ENCODE measurements at places on chromosomes 3 and 15.

DNA sequence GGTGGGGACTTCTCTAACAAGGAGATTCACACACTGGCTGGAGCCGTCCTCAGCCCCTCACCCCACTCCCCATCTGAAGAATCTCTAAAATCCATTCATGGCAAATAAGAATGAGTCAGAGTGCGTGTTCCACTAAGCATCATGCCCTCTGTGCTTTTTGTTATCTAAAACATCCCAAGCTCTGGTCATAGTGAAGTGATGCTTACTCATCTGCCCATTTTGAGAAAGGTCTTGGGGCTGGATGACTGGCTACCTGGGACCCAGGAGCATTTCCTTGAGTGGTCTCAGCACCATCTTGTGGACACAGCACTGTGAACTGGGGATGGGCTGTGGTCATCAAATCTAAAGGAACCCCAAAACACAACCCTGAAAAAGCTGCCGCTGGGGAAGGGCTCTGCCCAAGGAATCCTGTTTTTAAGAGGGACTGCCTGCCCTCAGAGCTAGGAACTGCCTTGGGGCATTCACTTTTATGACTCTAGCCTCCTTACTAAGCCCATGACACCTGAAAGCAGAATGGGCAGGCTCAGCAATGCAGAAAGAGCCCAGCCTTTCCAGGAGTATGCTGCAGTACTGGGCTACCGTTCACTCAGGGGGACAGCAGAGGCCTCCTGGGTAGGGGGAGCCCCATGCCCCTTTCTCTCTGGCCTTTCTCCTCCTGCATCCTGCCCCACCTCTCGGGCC is 53.5 kb downstream of the ZBTB38 start:
- no peak for DNase-seq

- DNase-seq, result no peak
Measured at GRCh38 chr15:91553196-91553854, 300.2 kb upstream of the SLCO3A1 start.

DNA sequence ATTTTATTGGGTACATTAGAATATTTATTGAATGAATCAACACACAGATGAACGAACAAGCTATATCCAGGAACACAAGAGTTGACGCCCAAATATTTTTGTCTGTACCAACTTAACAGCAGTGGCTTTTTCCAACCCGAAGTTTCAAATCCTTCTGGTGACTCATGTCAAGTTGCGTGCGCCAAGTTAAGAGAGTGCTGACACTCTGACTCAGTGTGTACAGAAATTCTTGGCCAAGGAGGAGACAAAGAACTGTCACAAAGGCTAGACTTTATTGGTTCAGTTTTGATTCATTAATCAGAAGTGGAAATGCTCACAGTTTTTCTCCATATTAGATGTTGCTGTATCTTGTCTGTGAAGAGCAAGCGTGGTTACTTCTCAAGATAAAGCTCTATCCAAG is 59.6 kb upstream of the TSC22D2 start:
- no peak for DNase-seq

DNA sequence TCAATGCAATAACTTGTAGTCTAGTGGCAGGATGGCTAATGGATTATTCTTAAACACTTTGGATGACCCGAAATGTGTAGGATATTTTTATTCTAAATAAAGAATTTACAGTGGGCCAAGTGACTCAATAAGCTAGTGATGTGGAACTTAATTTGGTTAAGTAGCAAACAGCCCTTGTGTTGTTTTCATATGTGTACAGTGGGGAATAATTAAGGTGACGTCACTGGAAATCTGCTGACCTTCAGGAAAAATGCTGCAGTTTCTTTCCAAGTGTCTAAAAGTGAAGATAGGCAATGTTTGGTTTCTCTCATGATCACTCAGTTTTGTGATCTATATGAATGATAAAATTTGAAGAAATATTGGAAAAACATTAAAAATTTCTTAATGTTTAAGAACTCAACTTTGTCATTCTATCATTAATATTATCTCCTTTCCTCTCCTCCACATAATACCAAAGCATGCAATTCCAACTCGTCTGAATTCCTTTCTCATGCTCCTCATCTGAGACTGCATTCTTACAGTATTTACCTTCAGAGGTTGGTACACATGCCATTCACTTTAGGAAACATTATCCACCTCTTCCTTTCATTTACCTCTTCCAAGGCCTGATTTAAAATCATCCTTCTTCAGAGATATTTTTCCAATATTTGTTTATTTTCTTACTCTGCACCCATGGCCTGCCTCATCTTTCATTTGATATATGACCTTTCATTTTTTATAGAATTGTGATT is 414.6 kb upstream of the ARPP21 start:
- DNase-seq, result no peak

GRCh38 chr3:190534386-190534785 is 20.5 kb downstream of the IL1RAP start:
- DNase-seq, result no peak

GRCh38 chr3:55166576-55167555 is 239.0 kb upstream of the LRTM1 start:
- no peak for DNase-seq

DNA sequence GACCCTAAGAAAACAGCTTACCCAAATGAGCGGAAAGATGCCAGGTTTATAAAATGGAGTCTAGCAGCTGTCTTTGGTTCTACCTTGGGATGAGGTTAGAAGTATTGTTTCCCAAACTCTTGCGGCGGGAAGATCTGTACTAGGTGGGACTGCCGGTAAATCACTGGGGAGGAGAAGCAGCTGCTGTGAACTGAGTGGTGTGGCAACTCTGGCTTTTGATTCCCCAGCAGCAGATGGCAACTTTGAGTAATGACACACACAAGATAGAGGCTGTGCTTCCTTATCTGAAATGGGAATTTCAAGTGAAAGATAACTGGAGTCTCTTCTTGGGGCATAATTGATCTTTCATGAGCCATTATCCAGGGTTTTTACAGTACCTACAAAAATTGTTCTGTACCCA is 184.9 kb downstream of the ATG7 start:
- no peak for DNase-seq

DNA sequence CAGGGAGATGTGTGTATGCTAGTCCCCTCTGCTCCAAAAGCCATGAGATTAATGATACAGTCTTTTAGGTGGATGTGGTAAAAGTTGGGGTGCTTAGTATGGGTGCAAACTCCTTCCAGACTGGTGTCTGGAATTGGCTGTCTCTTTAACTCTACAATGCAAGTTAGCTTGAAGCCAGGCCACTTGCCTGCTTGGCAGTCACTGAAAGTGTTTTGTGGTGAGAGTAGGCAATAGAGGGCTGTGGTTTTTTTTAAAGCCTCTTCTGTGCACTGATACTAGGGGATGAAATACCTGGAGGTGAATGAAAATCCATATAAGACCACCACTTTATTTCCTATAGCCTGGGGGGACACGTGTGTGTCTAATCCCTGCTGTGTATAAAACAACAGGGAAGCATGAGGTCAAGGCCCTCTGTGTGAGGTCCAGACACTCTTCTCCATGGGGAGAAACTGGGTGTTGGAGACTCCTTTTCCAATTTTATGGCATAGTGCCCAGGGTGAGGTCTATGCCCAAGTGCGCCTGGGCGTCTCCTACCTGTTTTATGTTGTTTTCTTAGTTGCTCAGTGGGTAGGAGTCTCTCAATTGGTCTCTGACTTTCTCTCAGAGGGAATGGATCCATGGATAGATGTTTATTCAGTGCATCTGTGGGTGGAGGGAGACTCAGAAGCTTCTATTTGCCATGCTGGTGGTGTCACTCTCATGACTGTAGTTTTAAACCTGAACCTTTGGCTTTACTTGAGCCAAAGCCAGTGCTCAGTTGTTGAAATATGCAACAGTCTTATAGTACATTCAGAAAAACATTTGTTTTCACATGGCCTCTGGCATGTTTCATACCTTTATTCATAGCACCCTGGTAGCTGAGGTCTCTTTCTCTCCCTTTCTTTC is 327.8 kb upstream of the ATP11B start:
- no peak for DNase-seq

DNA sequence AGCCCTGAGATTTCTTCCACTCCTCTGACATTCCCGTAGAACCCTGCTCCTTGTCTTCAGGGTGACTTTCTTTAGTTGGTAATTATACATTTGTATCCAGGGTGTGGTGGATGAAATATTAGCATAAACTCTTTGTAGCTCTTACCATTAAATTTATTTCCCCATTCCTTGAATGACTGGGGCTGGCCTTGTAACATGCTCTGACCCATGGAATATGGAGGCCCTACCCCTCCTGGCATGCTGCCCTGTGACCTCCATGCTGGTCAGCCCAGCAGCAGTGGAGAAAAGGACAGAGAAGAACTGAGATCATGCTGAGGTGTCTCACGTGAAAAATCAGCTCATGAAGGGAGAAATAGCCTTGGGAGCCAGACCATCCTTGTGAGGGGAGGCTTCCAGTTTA is 96.1 kb upstream of the PROK2 start:
- no peak for DNase-seq

- DNase-seq, result no peak
Measured at GRCh38 chr3:24336101-24336500, 158.5 kb downstream of the THRB start.

DNA sequence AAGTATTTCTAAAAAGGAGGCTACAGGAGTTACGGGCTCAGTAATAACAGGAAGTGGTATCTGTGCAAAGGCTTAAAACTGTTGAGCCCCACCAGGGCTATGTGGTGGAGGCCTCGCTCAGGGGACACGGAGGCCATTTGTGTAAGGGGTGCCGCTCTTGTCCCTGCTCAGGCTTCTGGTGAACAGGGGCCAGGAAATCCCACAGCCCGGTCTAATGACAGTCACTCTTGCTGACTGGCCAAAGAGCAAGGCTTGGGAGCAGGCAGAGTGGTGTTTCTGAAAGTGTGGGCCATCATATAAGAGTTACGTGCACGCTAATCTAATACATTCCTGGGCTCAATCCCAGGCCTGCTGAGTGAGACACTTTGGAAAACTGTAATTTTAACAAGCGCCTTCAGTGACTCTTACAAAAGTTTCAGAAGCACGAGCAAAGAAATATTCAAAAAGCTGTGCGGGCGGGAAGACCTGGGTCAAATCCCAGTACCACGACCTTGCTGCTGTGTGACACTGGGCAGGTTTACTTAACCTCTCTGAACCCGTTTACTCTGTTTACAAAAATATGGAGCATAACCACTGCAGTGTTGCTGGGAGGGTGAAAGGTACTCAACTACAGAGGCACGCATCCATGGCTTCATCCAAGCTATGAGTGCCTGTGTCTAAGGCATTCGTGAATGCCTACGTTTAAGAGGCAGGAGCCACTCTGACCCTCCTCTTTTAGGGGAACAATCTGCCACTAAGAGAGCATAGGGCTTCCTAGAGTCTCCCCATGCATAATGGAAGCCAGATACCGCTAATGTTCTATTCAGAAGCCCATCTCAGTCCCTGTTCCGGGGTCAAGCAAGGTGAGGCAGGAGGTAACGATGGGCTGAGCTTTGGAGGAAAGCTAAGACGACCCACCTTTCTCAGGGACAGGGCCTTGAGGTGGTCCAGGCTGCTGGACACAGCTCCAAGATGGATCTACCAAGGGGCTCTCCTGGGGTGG is 2.0 kb downstream of the ATP10A start:
- DNase-seq, result peak; percentile 25

- DNase-seq, result no peak
Measured at GRCh38 chr15:98782801-98783200, 134.5 kb downstream of the IGF1R start.

- DNase-seq, result no peak
Measured at GRCh38 chr3:155605571-155605970, 139.3 kb downstream of the PLCH1 start.

GRCh38 chr15:55270291-55270690 is 19.3 kb downstream of the RAB27A start:
- DNase-seq, result no peak

DNA sequence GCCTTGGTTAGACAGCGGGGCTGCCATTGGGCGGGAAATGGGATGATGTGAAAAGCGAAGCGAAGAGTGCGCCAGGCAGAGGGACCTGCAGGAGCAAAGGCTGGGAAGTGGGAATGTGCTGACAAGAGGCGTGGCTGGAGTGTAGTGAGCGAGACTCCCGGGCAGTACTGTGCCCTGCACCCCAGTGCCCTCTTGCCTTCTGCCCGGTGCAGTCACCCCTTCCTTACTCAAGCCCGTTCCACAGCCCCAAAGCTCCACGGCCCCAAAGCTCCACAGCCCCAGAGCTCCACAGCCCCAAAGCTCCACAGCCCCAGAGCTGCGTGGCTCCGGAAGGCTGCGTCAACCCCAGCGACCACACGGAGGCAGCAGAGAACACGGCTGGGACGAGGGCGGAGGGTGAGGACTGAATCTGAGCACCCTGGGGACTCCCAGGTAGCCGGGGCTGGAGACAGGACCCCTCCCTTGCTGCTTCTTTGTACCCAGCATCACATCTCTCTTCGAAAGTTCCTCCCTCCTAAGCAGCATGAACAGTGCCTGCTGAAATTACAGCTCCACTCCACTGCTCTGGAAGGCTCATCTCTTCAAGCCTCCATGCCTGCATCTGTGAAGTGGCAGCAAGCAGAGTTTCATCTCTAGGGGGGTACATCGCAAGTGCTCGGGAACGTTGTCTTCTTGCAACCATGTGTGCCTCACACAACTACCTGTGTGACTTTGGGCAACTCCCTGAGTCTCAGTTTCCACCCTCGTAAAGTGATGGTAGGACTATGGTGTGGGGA is 108.9 kb downstream of the FBLN2 start:
- DNase-seq, result peak; percentile 16

- DNase-seq, result no peak
Measured at GRCh38 chr3:40097131-40098117, 212.1 kb upstream of the EIF1B start.

GRCh38 chr15:62624547-62625378 is 417.8 kb upstream of the TPM1 start:
- DNase-seq, result no peak

DNA sequence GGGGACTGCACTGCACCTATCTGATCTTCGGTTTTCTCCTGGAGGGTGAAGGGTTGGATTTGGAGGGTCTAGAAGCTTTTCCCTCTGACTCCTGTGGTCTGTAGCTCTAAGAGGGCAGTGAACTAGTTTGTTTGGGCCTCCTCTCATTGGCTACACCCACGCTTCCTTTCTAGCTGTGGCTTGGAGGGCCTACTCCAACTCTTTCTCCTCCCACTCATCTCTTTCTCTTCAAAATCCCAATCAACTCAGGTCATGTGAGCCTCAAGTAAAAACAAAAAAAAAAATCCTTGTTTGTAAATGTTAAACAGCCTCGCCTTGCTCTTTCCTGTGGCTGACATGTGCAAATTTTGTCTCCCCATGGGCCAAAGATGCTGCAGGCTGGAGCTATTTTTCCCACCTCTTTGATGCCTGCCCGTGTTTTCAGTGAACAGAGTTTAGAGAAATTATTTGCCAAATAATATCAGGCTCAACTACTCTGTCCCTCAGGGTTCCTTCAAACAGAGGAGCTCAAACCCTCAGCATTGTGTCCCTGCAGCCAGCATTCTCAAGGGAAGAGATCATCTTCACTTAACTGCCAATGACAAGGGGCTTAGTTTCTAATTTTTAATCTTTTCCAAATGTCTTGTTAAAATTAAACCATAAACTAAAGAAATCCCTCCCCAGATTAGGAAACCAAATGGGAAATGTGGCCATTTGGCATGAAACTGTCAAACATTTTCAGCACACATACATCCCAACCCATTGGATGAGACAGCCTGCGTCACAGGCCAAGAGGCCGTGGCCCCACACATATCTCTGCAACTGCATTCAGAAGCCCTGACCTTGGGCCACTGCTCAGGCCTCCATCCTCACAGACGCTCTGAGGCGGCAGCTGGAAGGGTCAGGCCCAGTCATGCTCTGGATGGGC is 114.8 kb upstream of the THBS1 start:
- no peak for DNase-seq

Measured in GDM1 (cell line).